ENCODE measurements at places on chromosomes 16 and 17. TPM values are rescaled to one million over a fixed set of nuclear protein-coding genes. Genes with fewer than 3 reads are reported as not detected.

HOXB8 gene
- polyA plus RNA-seq = not detected

MEOX1 gene
- polyA plus RNA-seq = 0.66 TPM

SHPK gene
- polyA plus RNA-seq = 7.1 TPM

CCL23 gene
- polyA plus RNA-seq = not detected

KRTAP4-1 gene
- polyA plus RNA-seq = not detected

- H3K27ac ChIP-seq = peak overlapping the region; percentile 96
- no peaks in the 10 kb centered on the region for H3K27me3 ChIP-seq
- peaks cover 11% of the 10 kb centered on the region for H3K36me3 ChIP-seq
Measured at GRCh38 chr17:5582209-5583185, 1.8 kb downstream of the NLRP1 start.

DNA sequence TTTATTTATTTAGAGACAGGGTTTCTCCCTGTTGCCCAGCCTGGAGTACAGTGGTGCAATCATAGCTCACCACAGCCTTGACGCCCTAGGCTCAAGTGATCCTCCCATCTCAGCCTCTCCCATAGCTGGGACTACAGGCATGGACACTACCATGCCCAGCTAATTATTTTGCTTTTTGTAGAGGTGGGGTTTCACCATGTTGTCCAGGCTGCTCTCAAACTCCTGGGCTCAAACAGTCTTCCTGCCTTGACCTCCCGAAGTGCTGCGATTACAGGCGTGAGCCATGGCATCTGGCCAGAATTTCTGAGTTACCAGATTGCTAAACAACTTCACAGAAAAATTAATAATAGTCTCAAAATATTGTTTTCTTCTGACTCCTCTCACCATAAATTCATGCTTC is 21.7 kb downstream of the MOSMO start:
- peaks cover 8% of the 10 kb centered on the region for H3K36me3 ChIP-seq
- no peak overlapping the region for H3K4me3 ChIP-seq
- H3K27ac ChIP-seq = no peak overlapping the region
- DNase-seq = no peak
- H3K27me3 ChIP-seq = no peaks in the 10 kb centered on the region

DNA sequence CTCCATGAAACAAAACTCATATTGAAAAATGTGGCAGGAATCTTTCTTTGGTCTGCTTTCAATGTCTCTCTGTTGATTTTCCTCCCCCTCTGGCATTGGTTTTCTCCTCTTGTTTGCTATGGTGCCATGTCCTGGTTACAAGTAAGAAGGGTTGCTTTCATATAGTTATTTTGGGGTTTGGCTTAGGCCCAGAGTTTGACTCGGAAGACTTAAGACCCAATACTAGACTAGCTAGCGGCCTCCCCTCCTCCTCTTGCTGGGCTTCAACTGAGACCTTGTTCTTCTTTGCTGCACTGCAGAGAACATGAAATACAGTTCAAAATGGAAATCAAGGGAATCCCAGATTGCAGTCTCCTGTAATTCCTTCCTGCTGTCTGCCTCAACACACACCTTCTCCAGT is 30.0 kb upstream of the CLEC18A start:
- H3K36me3 ChIP-seq = no peaks in the 10 kb centered on the region
- no peak for DNase-seq
- no peaks in the 10 kb centered on the region for H3K4me1 ChIP-seq
- H3K4me3 ChIP-seq = no peak overlapping the region

DNA sequence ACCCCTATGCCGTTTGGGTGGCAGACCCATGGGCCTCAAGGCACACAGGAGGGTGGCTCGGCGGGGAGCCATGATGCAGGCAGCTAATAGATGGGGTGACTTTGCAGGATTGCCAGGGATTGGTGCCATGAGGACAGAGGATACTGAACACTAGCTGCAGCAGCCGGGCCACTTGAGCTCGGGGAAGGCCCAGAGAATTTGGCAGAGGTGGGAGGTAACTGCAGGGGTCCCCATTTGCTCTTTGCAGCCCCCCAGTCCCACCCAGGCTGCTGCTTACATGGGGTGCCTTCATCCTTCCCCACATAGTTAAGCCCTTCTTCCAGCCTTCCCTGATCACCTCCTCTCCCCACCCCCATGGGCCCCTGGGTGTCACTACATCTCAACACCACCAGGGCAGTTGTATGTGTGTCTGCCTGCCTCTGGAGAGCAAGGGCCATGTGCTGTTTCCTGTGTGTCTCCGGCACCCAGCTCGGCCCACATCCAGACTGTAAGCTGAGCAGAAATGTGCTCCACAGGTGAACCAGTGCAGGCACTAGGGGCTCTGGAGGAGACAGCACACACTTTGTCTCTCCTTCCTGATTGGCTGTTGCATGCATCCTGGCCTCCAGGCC is 52.0 kb downstream of the SREBF1 start:
- H3K27me3 ChIP-seq = no peaks in the 10 kb centered on the region
- H3K27ac ChIP-seq = peak overlapping the region; percentile 84
- peaks cover 30% of the 10 kb centered on the region for H3K4me1 ChIP-seq
- peak overlapping the region; percentile 66 for H3K4me3 ChIP-seq

- H3K4me3 ChIP-seq = peak within 1 kb of the TSS; percentile 86
- H3K4me1 ChIP-seq = peaks cover 39% of the 10 kb centered on the region
- H3K27ac ChIP-seq = peak within 1 kb of the TSS; percentile 71
- H3K27me3 ChIP-seq = peaks cover 3% of the 10 kb centered on the region
- H3K36me3 ChIP-seq = peaks cover 3% of the 10 kb centered on the region
Measured at GRCh38 chr16:4116325-4117249, at the start of gene ADCY9. Gene ADCY9, minus strand, starts transcription at chr16:4116442. Its CDS starts 1,000 bp downstream, at chr16:4115442.

- H3K27me3 ChIP-seq = peaks cover 3% of the 10 kb centered on the region
- H3K36me3 ChIP-seq = no peaks in the 10 kb centered on the region
- H3K4me1 ChIP-seq = no peaks in the 10 kb centered on the region
- H3K4me3 ChIP-seq = no peak overlapping the region
Measured at GRCh38 chr17:13346996-13347762, 254.6 kb downstream of the HS3ST3A1 start.

- no peaks in the 10 kb centered on the region for H3K4me1 ChIP-seq
- no peak overlapping the region for H3K4me3 ChIP-seq
- no peaks in the 10 kb centered on the region for H3K36me3 ChIP-seq
- no peak for DNase-seq
- no peaks in the 10 kb centered on the region for H3K27me3 ChIP-seq
Measured at GRCh38 chr16:35711435-35711834, 2252.0 kb downstream of the TP53TG3F start.

DNA sequence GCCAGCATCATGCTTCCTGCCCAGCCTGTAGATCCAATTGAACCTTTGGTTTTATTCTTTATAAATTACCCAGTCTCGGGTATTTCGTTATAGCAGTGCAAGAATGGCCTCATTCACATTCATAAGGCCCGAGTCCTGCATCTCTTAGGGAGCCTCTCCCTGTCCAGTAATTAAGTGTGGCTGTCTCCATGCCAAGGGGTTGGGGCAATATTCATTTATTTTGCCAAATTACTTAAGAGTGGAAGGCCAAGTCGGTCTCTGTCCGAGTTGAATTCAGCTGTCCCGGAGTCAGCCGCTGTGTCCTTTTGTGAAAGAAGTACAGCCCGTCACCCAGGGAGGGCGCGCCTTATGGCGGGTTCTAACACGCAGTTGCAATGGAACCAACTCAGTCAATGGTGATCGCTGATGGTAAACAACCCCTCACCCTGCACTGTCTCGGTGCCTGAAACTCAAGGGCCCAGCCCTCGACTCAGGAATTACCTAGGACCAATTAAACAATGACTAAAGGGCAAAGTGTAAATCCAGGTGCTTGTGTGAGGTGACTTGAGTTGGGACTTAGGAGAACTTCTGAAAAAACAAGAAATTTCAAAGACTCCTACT is 22.2 kb downstream of the KIAA0513 start:
- H3K4me1 ChIP-seq = peaks cover 77% of the 10 kb centered on the region
- DNase-seq = no peak
- no peak overlapping the region for H3K27ac ChIP-seq
- peak overlapping the region; percentile 3 for H3K4me3 ChIP-seq
- H3K36me3 ChIP-seq = peaks cover 2% of the 10 kb centered on the region

- H3K4me1 ChIP-seq = peaks cover 37% of the 10 kb centered on the region
- peak overlapping the region; percentile 89 for H3K4me3 ChIP-seq
- no peaks in the 10 kb centered on the region for H3K36me3 ChIP-seq
- peak overlapping the region; percentile 92 for H3K27ac ChIP-seq
- no peaks in the 10 kb centered on the region for H3K27me3 ChIP-seq
Measured at GRCh38 chr17:29614349-29615047, 8.2 kb downstream of the CORO6 start.

GRCh38 chr17:13599864-13600263 is 1.9 kb downstream of the HS3ST3A1 start:
- H3K36me3 ChIP-seq = no peaks in the 10 kb centered on the region
- no peak overlapping the region for H3K27ac ChIP-seq
- peaks cover 81% of the 10 kb centered on the region for H3K27me3 ChIP-seq
- H3K4me1 ChIP-seq = peaks cover 9% of the 10 kb centered on the region

- H3K36me3 ChIP-seq = no peaks in the 10 kb centered on the region
- H3K4me3 ChIP-seq = no peak overlapping the region
- no peaks in the 10 kb centered on the region for H3K4me1 ChIP-seq
- H3K27ac ChIP-seq = no peak overlapping the region
Measured at GRCh38 chr17:11922638-11923037, 74.6 kb downstream of the ZNF18 start.

- H3K4me3 ChIP-seq = no peak overlapping the region
- no peaks in the 10 kb centered on the region for H3K27me3 ChIP-seq
- H3K27ac ChIP-seq = no peak overlapping the region
- no peaks in the 10 kb centered on the region for H3K36me3 ChIP-seq
- DNase-seq = no peak
- peaks cover 22% of the 10 kb centered on the region for H3K4me1 ChIP-seq
Measured at GRCh38 chr16:89689142-89689541, 2.7 kb downstream of the CDK10 start.

- no peaks in the 10 kb centered on the region for H3K4me1 ChIP-seq
- no peak overlapping the region for H3K4me3 ChIP-seq
Measured at GRCh38 chr16:3112881-3113574, 642 bp downstream of the ZNF205 start.

GRCh38 chr16:74847202-74847601 is 72.6 kb upstream of the FA2H start:
- DNase-seq = no peak
- H3K27ac ChIP-seq = no peak overlapping the region
- peaks cover 2% of the 10 kb centered on the region for H3K4me1 ChIP-seq
- H3K4me3 ChIP-seq = no peak overlapping the region
- H3K36me3 ChIP-seq = no peaks in the 10 kb centered on the region
- peaks cover 1% of the 10 kb centered on the region for H3K27me3 ChIP-seq

- peaks cover 8% of the 10 kb centered on the region for H3K27me3 ChIP-seq
- peaks cover 2% of the 10 kb centered on the region for H3K36me3 ChIP-seq
- peak within 1 kb of the TSS; percentile 92 for H3K4me3 ChIP-seq
- peak within 1 kb of the TSS; percentile 75 for H3K27ac ChIP-seq
Measured at GRCh38 chr17:42422958-42423712, at the start of gene CAVIN1. Gene CAVIN1, minus strand, starts transcription at chr17:42423256. Its CDS starts 159 bp downstream, at chr17:42423097.

GRCh38 chr17:11561281-11561680 is 37.0 kb upstream of the DNAH9 start:
- no peaks in the 10 kb centered on the region for H3K4me1 ChIP-seq
- no peak overlapping the region for H3K4me3 ChIP-seq
- no peak overlapping the region for H3K27ac ChIP-seq

DNA sequence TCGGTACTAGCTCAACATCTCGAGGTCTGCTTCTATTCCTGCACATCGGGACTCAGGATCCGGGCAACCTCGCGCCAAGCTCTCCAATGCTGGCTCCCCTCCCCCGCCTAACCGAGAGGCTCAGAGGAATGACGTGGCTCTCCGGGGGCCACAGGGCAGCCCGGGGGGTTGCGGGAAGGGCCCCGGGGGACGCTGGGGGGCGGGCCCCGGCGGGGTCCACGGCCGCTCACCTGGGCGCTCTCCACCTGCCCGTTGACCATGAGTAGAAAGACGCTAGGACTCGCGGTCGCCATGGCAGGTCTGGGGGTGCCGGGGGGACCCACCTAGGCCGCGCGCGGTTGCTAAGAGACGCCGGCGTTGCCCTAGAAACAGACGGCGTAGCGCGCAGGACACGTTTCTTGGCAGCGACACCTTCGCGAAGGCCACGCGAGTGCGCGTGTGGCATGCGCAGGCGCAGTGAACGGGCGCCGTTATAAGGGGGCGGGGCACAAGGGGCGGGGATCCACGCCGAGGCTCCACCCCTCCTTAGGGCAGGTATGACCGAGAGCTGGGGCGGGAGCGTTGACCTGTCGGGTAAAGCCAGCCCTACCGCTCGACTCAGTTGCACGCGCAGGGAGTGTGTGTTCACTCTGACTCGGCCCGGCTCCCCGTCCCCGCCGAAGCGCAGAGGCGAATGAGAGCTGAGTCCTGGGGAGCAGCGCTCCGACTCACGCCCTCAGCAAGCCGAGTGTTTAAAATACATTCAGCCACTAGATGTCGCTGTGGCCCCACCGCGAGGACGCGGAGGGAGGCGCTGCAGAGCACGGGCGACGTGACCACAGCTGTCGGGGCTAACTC is at the start of gene B9D1:
Gene B9D1 (minus strand): TSS at position 447 of the 837 bp plus-strand sequence. CDS start 154 bp downstream, at position 293.
- H3K4me3 ChIP-seq = peak within 1 kb of the TSS; percentile 93
- H3K36me3 ChIP-seq = no peaks in the 10 kb centered on the region
- H3K27me3 ChIP-seq = peaks cover 10% of the 10 kb centered on the region

- no peak for DNase-seq
- no peak overlapping the region for H3K27ac ChIP-seq
- no peak overlapping the region for H3K4me3 ChIP-seq
- H3K36me3 ChIP-seq = no peaks in the 10 kb centered on the region
- H3K27me3 ChIP-seq = peaks cover 3% of the 10 kb centered on the region
Measured at GRCh38 chr17:74446551-74447500, 14.9 kb downstream of the GPRC5C start.

DNA sequence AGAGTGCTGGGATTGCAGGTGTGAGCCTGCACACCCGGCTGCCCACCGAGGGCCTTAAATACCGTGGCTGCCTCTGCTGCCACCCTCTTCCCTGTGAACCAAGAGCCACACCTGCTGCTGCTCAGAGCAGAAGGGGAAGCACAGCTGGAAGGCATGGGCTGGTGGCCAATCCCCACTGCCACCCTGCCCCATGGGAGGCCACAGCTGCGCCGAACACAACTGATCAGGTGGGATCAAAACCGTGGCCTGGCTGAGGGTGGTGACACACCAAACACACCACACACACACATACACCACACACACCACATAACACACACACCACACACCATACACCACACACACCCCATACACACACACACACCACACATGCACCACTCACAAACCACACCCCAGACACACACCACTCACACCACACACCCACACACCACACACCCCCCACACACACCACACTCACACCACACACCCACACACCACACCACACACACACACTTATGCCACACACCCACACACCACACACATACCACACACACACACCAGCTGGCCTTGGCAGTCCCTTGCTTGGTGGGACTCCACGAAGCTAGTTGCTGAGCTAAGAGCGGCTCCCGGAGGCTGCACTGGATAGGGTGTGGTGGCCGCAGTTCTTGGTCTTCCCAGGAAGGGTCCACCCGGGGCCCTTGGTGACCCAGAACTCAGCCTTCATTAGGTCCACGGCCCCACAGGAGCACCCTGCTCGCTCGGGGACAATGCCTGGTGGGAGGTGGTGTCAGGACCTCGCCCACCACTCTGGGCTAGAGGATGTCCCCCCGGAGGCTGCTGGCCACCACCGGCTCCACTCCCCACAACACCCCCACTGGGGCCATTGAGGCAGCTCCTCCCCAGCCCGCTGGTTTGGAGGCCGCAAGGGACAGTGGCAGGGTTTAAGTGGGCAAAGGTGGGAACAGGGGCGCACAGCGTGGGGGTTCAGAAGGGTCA is 14.9 kb downstream of the CEP131 start:
- H3K36me3 ChIP-seq = no peaks in the 10 kb centered on the region
- H3K27ac ChIP-seq = no peak overlapping the region
- H3K4me3 ChIP-seq = no peak overlapping the region
- H3K4me1 ChIP-seq = no peaks in the 10 kb centered on the region
- no peak for DNase-seq

Data from naive thymus-derived CD8-positive, alpha-beta T cell (primary cell).